Activated CD8-positive, alpha-beta memory T cell treated with anti-CD3 and anti-CD28 coated beads for 4 hours (primary cell): ENCODE measurements at places on chromosomes 13 and 19.
A peak's percentile ranks its signal among the peaks of the same experiment; 100 is the strongest.

DNA sequence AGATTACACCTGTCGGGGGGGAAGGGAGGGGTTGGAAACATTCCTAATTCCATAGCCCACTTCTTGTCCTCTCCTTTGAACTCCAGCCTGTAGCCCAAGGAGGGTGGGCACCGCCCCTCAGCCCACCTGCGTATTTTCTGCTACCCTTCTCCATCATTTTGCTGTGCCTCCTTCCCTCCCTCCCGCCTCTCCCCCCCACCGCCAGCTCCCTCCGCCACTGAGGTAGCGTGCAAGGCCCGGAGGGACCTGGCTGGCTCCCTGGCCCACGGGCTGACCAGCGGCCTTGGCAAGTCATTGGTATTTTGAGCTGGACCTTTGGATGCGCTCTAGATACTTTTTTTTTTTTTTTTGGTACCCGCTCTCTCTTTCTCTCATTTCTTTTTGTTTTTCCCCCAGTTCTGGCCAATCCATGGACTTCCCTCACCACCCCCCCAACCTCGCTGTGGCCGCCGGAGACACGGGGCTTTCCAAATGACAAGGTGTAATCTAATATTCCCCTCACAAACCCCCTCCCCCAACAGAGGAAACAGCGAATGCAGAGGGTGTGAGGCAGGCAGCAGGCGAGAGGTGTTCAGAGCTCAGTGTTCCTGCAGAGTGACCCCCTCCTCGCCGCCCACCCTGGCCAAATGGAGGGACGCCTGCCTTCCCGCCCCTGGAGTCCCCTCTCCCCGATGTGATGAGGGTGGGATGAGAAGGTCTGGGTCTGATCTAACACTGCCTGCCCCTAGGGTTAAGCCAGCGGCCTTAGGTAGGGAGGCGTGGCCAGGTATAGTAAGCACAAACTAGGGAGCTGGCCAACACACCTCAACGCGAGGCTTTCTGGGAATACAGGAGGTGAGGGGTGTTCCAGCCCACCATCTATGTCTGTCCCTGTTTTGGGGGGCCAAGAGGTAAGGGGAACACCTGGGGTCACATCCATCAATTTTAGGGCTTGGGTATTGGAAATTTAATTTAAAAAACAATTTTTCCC lies 89.2 kb downstream of the PTPRS start:
- no peak for DNase-seq

GRCh38 chr19:3082331-3082730 lies 11.8 kb upstream of the GNA11 start:
- DNase-seq: no peak

GRCh38 chr19:6579450-6580178 lies 11.3 kb downstream of the CD70 start:
- DNase-seq: no peak

GRCh38 chr19:1455336-1456120 lies 5.6 kb downstream of the APC2 start:
- no peak for DNase-seq

GRCh38 chr13:30353471-30354215 lies 46.3 kb upstream of the KATNAL1 start:
- DNase-seq: no peak

DNA sequence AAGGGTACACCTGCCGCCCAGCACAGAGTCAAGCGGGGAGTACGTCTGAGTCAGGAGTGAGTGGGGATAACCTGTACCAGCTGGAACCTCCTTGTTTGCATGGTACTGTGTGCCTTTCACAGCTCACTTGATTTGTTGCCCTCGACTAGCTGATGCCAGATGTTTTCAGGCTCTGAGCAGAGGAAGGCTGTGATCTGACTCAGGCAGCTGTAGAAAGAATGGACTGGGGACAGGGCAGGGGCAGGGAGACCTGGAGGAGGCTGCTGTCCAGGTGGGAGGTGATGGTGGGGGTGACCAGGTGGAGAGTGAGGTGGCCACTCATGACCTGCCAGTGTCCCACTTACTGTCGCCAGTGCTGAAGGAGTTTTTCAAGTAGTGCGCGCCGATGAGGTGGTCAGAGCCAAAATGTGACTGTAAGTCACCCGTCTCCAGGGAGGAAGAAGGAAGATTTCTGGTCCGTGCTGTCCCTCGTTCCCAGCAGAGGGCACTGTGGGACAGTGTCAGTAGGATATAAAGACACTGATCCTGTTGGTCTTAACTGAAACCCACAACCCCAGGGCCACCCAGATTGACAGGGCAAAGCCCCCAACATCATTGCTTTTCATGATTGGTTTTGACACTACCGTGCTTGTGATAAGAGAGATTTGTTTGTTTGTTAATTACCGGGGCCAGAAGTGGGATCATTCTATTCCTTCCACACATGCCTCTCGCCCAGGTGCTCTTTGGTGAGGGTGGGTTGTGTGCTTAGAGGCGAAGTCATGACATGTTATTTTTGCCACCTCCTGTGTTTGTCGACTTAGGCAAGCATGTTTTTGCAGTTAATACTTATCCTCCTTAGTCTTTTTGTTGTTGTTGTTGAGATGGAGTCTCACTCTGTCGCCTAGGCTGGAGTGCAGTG lies 128.4 kb downstream of the DPF1 start:
- peak; percentile 11 for DNase-seq

GRCh38 chr19:13899912-13900584 lies 5.9 kb downstream of the BRME1 start:
- DNase-seq: no peak

DNA sequence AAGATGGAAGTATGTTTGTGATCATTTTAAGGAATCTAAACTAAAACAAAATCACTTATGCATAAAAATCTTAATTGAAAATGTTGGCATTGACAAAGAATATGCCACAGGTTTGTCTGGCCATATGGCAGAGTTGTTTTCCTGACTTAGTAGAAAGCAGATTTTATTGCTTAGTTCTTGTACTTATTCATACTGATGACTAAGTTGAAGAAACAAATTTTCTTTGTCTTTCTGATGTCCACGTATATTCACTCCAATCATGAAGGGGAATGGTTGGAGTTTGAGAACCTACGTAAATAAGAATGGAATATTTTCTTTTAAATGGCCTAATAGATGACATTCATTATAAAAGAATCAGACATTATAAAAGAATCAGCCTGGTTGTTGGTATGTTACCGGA lies 8.0 kb upstream of the GPC6 start:
- DNase-seq: no peak

GRCh38 chr13:109152311-109152820 lies 523.0 kb downstream of the MYO16 start:
- no peak for DNase-seq

GRCh38 chr19:13923194-13923987 lies 14.8 kb downstream of the PODNL1 start:
- no peak for DNase-seq

GRCh38 chr19:39768334-39768733 lies 10.3 kb upstream of the LEUTX start:
- no peak for DNase-seq

DNA sequence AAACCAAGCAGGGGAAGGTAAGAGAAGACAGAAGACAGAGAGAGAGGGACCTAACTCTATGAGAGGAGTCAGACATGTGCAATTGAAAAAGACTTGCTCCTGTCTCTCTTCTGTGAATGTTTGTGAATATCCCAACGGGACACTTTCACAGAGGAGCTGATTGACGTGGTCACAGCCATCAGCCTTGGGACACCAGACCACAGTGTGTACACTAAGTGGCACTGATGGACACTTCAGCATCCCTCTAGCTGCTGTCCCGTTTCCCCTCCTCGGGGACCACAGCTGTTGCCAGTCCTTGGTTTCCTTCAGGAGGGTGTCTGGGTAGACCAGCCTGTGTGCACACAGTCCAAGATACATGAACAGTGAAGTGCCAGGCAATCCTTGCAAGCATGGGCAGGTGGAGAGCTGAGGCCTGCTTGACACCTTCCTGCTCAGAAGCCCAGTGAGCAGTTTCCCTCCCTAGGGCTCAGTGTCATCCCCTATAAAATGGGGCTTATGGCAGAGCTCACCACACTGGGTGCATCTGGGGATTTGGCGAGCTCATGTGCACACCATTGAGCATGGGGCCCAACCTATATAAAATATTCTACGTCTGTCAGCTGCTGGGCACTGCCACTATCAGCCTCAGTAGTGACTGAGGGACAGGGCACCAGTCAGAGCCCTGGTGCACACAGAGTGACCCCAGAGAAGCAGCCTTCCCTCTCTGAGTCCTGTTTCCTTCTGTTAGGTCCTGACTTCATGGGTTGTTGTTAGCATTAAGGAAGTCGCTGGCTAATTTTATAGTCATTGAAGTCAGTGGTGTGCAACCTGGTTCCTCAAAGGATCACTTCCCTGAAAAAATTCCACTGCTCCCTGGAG lies 4.3 kb upstream of the USF2 start:
- DNase-seq: no peak

- DNase-seq: no peak
These were observed 2.1 kb downstream of the KCNN4 start for GRCh38 chr19:43778651-43779050.

DNA sequence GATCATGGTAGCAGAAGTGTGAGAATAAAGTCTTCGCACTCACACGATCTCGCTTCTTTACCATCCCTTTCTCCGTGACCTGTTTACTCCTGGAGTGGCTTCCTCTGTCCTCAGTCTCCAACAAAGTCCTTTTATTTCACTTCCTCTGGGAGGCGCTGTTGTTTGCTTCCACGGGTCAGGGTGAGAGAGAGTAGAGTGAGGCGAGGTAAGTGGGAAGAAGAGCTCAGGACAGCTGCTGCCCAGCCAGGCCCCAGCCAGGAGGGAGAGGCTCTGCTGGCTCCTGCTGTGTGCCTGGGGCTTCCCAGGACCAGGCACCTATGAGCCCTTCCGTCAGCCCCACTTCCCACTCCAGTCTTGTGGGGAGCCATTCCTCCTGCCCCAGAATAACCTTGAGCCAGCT lies 242.1 kb downstream of the FGF9 start:
- no peak for DNase-seq

- no peak for DNase-seq
These were observed 61.0 kb downstream of the RASA3 start for GRCh38 chr13:114071410-114071809.

GRCh38 chr13:88042489-88042888 lies 371.3 kb downstream of the SLITRK5 start:
- DNase-seq: no peak

- no peak for DNase-seq
These were observed 2.6 kb upstream of the PRX start for GRCh38 chr19:40415768-40416167.

- no peak for DNase-seq
These were observed 132.7 kb upstream of the SLITRK5 start for GRCh38 chr13:87538366-87539052.

DNA sequence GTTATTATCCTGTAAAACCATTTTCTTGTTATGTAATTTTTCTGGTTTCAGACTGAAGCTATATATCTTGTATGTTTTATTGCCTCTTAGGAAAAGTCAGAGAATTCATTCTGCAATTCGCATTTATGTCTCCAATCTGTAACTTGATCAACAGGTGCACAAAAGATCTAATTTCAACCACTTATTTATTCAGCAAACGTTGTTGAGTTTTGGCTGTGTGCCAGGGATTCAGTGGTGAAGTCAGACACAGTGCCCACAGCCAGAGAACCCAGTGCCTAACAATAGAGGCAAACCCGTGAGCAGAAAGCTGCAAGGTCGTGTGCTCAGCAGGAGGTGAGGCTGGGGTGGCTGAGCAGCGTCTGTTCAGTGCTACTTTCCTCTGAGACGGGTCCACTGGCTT lies 119.5 kb upstream of the MCF2L start:
- DNase-seq: no peak

GRCh38 chr13:101717353-101717752 lies 264.9 kb downstream of the ITGBL1 start:
- DNase-seq: no peak

DNA sequence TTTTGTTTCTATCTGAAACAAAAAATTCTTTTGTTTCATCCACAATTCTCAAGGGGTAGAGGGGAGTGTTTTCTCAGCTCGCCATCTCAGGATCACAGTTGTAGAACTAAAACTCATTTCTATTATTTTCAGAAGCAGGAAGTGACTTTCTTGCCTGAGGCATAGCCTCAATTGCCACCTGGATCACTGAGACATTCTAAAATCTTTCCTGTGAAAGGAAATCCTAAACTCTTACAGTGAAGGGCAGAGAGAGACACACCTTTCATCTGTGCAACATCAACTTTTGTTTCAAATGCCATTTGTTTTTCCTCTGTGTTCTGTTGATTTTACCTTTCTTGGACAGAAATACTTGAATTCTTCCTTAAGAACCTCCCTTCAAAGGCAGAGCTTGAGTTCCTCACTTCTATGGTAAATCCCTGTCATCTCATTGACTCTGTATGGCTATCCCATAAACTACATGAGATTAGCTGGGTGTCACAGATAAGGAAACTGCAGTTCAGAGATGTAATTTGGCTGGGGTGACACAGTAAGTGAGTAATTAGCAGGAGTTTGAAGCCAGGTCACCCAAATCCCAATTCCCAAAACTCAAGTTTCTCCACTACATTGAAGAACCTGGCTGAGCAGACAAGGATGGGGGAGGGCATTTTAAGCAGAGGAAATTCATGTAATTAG lies 224.4 kb upstream of the HTR2A start:
- no peak for DNase-seq

- DNase-seq: no peak
These were observed 48.5 kb downstream of the NBEA start for GRCh38 chr13:34990399-34991214.

DNA sequence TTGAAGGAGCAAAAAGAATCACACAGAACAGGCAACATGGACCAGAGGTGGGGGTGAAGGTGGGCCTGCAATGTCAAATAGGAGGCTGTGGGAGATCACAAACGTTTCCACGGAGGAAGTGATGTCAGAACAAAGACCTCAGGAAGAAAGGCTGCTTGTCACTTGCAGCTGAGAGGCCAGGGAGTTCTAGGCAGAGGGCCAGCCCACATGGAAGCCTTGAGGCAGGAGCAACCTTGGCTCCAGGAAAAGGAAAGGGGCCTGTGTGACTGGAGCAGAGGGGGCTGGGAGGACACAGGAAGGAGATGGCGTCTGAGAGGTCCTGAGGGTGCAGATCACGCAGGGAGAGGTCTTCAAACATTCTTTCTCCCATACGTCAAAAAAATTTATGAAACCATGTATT lies 16.3 kb downstream of the ZNF160 start:
- no peak for DNase-seq
